ENCODE measurements at places on chromosomes 13 and 19.

DNA sequence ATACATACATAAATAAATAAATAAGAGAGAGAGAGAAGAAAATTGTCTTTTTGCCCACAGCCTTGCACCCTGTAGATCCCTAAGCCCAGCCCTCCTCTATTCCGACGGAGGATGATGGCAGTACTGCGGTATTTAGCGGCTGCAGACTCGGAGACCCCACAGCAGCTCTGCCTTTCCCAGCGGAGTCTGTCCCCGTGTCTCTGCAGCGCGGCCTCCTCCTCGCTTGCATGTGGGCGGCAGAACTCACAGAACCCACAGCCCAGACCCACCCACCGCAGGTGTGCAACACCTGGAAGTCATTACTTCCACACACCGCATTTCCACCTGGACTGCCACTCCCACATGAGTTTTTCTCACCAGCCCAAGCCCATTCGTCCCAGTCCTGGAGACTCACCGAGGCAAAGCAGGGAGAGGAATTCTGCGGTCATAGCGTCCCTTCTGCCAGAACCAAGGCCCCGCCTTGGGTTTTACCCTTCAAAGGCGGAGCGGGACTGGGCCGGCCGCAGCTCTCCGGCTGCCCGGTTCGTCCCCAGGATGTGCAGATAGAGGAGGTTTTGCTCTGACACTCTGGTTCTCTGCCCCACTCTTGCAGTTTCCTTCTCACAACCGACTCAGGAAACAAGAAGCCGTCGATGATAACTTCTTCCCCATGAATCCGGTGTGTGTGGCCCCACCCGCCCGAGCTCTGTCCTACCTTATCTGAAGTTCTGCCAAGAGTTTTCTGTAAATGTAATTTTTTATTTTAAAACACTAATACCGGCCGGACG lies at the start of gene VSTM1:
Gene VSTM1 (minus strand): TSS at position 548 of the 767 bp plus-strand sequence. CDS start 120 bp downstream, at position 428.
- DNase-seq = no peak

GRCh38 chr13:30567072-30567471 lies 50.6 kb upstream of the USPL1 start:
- no peak for DNase-seq

GRCh38 chr13:63541336-63541735 lies 2125.7 kb upstream of the PCDH20 start:
- no peak for DNase-seq

GRCh38 chr13:100274942-100275506 lies 186.1 kb downstream of the PCCA start:
- no peak for DNase-seq

- DNase-seq = no peak
These were observed 130.5 kb upstream of the RNF113B start for GRCh38 chr13:98307463-98308085.

Measured in stimulated activated CD4-positive, alpha-beta T cell treated with anti-CD3 and anti-CD28 coated beads, Interleukin-15, amount 100 ng/mL, for 48 hours (primary cell).